ENCODE measurements at places on chromosomes 5 and 9.
A peak's percentile ranks its signal among the peaks of the same experiment; 100 is the strongest.

DNA sequence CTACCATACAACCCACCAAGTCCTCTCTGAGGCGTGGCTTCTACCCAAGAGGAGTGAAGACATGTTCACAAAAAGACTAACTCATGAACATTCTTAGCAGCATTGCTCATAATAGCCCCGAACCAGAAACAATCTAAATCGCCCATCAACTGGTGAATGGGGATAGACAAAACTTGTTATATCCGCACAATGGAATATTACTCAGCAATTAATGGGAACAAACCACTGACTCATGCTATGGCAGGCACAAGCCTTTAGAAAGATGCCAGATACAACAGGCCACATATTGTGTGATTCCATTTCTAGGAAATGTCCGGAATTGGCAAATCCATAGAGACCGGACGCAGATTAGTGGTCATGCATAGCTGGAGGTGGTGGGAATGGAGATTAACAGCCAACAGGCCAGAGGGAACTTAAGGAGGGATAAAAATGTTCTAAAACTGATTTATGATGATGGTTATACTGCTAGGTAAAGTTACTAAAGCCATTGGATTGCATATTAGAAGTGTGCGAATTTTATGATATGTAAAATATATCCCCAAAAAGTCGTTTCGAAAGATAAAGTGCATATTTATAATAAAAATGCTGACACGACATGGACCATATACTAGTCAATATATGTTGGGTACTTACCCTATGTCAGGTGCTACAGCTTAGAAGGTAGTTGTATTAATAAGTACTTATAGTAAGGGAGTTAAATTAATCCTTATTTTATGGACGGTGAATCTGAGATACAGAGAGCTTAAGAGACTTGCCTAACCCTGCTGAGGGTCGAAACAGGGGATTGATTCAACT is 55.4 kb downstream of the LHX2 start:
- DNase-seq = no peak

- DNase-seq = no peak
Measured at GRCh38 chr5:2214910-2215590, 332.3 kb upstream of the IRX4 start.

- DNase-seq = no peak
Measured at GRCh38 chr5:42632354-42632900, 124.2 kb upstream of the CCDC152 start.

DNA sequence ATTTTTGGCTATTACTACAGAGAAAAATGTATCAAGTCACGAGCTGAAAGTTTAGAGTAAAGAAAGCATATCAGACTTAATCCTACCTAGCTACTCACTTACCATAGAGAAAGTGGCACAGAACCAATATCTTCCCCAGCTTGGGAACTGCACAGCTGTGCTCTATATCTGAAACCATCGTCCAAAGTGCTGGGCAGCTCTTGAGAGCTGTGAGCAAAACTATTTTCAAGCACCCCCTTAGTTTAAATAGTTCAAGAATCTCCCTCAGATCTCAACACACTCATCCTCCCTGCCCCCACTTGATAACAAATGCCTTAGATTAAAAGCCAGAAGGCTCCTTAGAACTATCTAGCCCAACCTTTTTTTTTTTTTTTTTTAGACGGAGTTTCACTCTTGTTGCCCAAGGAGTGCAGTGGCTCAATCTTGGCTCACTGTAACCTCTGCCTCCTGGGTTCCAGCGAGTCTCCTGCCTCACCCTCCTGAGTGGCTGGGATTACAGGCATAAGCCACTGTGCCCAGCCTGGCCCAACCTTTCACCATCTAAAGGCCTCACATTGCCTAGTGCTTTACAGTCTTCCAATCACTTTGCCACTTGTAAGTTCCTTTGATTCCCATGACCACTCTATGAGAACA is 94.2 kb upstream of the APC start:
- no peak for DNase-seq

DNA sequence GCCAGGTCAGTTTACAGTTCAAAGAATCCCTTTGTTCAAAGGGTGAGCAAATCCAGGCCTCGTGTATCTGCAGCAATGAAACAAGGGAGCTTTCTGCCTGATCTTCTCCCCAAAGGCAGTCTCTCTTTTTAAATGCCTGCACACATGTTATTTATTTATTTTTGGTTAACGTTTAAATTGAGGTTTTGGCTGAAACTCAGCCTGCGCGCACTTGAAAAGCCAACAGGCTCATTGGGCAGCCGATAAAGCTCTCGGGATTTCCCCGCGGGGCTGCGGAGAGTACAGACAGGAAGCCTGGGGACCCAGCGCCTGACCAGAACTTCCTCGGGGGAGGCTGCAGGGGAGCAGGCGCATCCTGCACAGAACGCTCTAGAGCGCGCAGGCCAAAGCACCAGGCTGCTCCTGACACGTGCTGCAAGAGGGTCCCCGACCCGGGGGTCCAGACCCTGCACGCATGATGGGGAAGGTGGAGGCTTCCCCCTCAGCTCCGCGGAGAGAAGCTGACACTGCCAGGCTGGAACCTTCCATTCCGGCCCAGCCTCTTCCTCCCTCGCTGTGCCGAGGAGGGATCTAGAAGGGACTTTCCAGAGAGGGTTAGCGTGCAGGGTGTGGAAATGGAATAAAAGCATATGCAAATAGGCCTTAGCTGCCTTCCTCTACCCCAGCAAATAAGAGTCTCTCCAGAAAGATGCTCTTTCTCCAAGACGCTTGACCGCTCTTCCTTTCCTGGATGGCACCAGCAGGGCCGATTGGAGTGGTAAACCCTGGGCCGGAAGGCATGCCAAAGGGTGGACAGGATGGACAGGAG is 46.1 kb downstream of the PTTG1 start:
- no peak for DNase-seq

- DNase-seq = no peak
Measured at GRCh38 chr5:75169516-75169915, 67.2 kb downstream of the ANKRD31 start.

DNA sequence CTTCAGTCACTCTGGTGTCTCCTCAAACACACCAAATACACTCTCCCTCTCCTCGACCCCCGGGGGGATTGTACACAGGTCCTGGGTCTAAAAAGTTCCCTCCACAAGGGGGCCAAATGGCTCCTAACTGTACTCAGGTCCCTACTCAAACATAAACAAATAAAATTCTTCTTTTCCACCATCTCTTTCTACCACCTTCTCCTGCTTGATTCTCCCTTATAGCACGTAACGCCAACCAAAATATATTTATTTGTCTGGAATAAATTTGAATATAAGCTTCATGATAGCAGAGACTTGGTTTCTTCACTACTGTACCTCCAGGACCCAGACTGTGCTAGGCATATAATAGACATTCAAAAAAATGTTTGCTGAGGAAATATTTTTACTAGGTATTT is 21.4 kb downstream of the ZNF608 start:
- no peak for DNase-seq

GRCh38 chr5:10192309-10192708 is 57.4 kb downstream of the ATPSCKMT start:
- peak; percentile 51 for DNase-seq

GRCh38 chr9:109274884-109275730 is 45.8 kb downstream of the EPB41L4B start:
- DNase-seq = no peak

GRCh38 chr5:76718381-76718832 is 2.5 kb downstream of the F2R start:
- DNase-seq = no peak

GRCh38 chr9:137028263-137029057 is 423 bp upstream of the ABCA2 start:
- DNase-seq = no peak

- peak; percentile 90 for DNase-seq
Measured at GRCh38 chr5:172758077-172758833, 12.7 kb downstream of the DUSP1 start.

DNA sequence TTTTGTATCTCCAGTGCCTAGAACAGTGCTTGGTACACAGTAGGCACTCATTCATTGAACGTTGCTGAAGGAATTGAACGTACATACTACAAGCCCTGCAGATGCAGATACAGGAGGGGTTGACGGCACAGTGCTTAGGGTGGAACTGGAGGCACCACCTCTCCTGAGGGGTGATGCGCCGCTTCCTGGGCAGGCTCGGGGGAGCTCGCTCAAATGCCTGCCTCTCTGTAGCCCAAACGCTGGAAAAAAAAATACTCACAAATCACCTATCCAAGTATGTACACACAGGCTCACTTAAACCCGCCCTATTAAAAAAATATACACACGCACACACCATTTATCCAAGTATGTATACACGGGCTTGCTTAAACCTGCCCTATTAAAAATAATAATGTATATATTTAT is 536 bp upstream of the COMMD10 start:
- DNase-seq = no peak

DNA sequence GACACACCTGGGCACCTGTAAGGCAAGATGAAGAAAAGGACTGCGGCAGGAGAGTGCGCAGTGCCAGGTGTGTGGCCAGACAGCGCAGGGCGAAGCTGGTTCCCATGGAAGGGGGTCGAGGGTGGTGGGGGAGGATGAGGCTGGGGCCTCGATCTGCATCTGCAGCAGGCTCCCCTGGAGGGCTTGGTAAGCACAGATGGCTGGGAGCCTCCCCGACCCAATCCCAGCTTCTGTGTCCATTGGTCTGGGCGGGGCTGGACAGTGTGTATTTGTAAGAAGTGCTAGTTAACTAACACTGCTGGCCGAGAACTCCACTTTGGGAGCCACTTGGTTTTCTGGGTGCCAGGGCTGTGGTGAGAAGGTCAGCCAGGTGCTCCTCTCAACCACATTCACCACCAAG is 385.1 kb upstream of the IRX1 start:
- DNase-seq = no peak

- DNase-seq = no peak
Measured at GRCh38 chr9:126531591-126531990, 82.1 kb upstream of the LMX1B start.

GRCh38 chr5:110054240-110054639 is 364.5 kb downstream of the MAN2A1 start:
- no peak for DNase-seq

- no peak for DNase-seq
Measured at GRCh38 chr9:16825971-16826625, 44.4 kb downstream of the BNC2 start.

GRCh38 chr5:14663734-14664269 is 716 bp upstream of the OTULIN start:
- no peak for DNase-seq

- peak; percentile 92 for DNase-seq
Measured at GRCh38 chr5:54180630-54181031, 129.7 kb downstream of the ARL15 start.

GRCh38 chr5:37477426-37477825 is 98.3 kb downstream of the WDR70 start:
- DNase-seq = no peak

DNA sequence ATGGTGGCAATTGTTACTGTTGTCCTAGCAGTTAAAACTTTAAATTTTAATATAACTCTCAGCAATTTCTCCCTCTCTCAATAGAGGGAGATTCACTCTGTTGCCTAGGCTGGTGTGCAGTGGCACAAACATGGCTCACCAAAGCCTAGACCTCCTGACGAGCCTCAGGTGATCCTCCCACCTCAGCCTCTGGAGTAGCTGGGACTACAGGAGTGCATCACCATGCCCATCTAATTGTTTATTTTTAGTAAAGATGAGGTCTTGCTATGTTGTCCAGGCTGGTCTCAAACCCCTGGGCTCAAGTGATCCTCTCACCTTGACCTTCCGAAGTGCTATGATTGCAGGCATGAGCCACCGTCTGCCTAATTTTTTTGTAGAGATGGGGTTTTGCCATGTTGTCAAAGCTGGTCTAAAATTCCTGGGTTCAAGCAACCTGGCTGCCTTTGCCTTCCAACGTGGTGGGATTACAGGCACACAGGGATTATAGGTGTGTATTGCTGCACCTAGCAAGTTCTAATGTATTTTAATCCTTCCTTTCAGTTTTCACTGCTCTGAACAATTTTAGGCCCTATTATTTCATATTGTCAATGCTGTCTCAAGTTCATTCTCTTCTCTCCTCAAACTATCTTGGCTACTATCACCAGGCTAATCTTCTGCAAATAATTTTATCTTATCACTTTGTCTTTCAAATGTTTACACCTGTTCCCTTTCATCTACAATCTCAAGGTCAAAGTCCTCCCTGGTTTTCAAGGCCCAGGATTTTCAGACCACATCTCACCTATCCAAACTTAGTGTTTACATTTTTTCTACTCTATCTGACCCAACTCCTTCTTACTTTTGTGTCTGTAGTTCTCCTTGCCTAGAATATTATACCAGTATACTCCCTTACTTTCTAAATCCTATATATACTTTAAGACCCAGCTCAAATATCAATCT is 18.9 kb downstream of the ALDH1A1 start:
- no peak for DNase-seq

DNA sequence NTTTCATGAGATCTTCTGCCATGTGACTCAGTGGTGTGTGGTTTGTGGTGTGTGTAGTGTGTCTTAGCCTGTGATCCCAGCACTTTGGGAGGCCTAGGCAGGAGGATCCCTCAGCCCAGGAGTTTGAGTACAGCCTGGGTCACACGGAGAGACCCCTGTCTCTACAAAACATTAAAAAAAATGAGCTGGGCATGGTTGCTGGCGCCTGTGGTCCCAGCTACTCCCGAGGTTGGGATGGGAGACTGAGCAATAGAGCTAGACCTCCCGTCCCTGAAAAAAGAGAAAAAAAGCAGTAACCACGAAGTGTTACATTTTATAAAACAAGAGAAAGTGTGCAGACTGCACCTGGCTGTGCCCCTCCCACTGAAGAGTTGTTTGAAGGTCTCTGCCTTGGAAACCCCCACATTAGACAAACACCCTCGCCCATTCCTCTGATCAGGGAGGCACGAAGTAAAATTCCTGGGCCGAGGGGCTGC is 21.2 kb upstream of the RNU6ATAC start:
- DNase-seq = no peak

GRCh38 chr5:53575831-53576230 is 15.4 kb downstream of the NDUFS4 start:
- DNase-seq = no peak

DNA sequence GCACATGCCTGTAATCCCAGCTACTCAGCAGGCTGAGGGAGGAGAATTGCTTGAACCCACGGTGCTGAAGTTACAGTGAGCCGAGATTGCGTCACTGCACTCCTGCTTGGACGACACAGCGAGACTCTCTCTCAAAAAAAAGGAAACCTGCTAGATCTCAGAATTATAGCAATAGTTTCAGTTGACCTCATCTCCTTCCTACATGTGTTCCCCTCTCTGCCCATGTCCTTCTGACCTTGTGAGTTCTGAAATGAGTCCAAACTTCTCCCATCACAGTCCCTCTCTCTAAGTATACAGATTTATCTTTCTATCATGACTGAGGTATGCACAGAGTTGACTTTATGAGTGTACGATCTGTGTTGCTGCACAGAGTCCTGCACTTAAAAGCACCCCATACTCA is 44.6 kb upstream of the SHOC1 start:
- DNase-seq = no peak

- DNase-seq = no peak
Measured at GRCh38 chr5:32842813-32843530, 131.9 kb downstream of the NPR3 start.

GRCh38 chr5:74642543-74642863 is 2.0 kb upstream of the ENC1 start:
- DNase-seq = no peak

DNA sequence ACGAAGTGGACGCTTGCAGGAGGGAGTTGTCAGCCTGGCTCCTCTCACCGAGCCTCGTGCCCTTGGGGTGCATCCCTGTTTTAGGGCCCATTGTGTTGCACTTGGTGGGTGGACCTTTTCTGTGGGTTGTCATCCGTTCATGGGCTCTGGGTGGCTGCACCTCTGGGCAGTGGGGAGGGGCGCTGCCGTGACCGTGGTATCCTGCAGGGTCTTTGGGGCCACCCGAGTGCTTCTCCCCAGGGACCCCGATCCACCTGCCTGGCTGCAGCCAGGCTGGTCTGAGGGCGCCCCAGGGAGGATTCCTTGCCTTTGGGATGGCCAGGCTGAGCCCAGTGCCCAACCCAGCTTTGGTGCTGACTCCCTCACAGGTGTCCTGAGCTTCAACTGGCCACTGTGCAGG is 41.0 kb upstream of the UBAC1 start:
- DNase-seq = no peak

Data from GM04503 (cell line).